SJSA1 (cell line): ENCODE measurements at places on chromosomes 7 and 10. TPM values are rescaled to one million over a fixed set of nuclear protein-coding genes. Genes with fewer than 3 reads are reported as not detected.
A peak's percentile ranks its signal among the peaks of the same experiment; 100 is the strongest.

The ANKRD61 gene
- total RNA-seq: 0.42 TPM in 1 of 2 replicates, not detected in the other

The CNPY1 gene
- total RNA-seq: not detected in 2 replicates

The CCDC172 gene
- total RNA-seq: not detected in 2 replicates

The ZMIZ2 gene
- 6.7 and 6.8 TPM in 2 replicates for total RNA-seq

The AKR1C1 gene
- total RNA-seq: 0.81 and 1.4 TPM in 2 replicates

The IDI2 gene
- total RNA-seq: not detected in 2 replicates

The KLHDC10 gene
- total RNA-seq: 15.9 and 23.0 TPM in 2 replicates

DNA sequence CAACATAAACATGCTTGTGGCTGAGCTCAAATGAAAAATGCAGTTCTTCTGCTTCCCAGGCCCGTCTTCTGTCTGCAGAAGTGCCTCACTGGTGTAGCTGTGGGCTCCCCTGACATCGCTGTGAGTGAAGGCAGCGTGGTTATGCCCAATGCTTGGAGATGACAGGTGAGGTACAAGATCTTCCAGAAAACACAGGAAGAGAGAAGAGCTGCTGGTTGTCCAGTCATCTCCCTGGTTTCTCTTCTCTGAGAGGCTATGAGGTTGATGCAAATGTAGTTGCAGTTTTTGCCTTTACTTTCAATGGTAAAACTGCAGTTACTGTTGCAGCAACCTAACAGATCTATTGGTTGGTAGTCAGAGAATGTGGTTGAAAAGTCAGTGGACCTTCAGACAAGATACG, 223.6 kb downstream of the GATA3 start:
- no peaks in the 10 kb centered on the region for H3K27me3 ChIP-seq
- peaks cover 9% of the 10 kb centered on the region for H3K4me1 ChIP-seq
- H3K4me3 ChIP-seq: no peak overlapping the region
- H3K27ac ChIP-seq: no peak overlapping the region
- H3K36me3 ChIP-seq: no peaks in the 10 kb centered on the region
- DNase-seq: no peak

GRCh38 chr10:114541081-114541796, 116.8 kb downstream of the ABLIM1 start:
- H3K4me3 ChIP-seq: no peak overlapping the region
- no peaks in the 10 kb centered on the region; the same call in 1 of the 2 replicates for H3K36me3 ChIP-seq
- H3K27me3 ChIP-seq: no peaks in the 10 kb centered on the region
- H3K27ac ChIP-seq: no peak overlapping the region

GRCh38 chr7:34135924-34136323, 230.6 kb downstream of the BMPER start:
- H3K4me1 ChIP-seq: no peaks in the 10 kb centered on the region
- no peak for DNase-seq
- no peaks in the 10 kb centered on the region; the same call in 1 of the 2 replicates for H3K27me3 ChIP-seq
- H3K36me3 ChIP-seq: no peaks in the 10 kb centered on the region
- H3K27ac ChIP-seq: no peak overlapping the region

DNA sequence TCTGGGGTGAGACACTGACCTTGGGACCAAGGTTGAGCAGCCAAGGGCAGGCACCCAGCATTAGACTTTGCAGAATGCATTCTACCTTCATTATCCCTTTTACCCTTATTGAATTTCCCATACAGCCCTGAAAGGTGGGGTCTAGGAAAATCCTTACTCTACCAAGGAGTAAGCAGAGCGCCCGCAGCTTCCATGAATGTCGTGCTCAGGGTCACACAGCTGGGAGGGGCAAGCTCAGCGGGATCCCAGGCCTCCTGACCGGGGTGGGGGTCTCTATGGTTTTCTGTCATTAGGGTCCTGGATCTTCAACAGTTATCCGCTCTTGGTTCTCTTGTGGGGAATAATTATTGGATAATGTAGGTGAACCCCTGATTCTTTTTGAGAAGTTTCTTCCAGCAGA, 30.7 kb upstream of the BTBD16 start:
- no peak overlapping the region for H3K4me3 ChIP-seq
- peaks cover 2% of the 10 kb centered on the region for H3K36me3 ChIP-seq
- H3K27me3 ChIP-seq: no peaks in the 10 kb centered on the region
- no peaks in the 10 kb centered on the region for H3K4me1 ChIP-seq
- no peak overlapping the region for H3K27ac ChIP-seq

DNA sequence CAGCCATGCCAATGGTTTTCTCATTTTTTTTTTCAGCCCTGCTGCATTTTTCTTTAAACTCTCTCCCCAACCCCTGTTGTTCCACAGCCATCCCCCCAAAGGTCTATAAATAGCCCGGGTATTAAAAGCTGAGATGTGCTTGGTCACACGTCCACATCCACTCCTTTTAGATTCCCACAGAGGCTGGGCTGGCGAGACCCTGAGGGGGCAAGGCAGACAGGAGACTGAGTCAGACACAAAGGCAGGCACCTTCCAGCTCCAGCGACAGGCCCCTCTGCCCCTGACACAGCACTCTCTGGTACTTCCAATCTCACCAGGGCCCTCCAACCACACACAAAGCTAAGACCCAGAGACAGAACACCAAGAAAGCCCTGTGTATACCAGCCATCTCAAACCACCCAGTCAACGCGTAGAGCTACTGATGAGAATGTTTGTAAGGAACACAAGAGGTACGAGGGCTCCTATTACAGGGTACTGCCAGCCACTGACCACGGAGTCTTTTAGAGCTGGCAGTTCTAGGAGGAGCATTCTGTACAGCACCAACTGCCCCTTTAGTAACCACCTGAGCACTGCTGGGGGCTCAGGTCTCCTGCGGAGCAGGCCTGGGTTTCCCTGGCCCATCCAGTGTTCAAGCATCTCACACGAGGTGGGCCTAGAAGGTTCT, 64.2 kb upstream of the DDC start:
- H3K4me1 ChIP-seq: no peaks in the 10 kb centered on the region
- H3K27ac ChIP-seq: no peak overlapping the region
- DNase-seq: no peak
- H3K4me3 ChIP-seq: no peak overlapping the region
- no peaks in the 10 kb centered on the region for H3K36me3 ChIP-seq

DNA sequence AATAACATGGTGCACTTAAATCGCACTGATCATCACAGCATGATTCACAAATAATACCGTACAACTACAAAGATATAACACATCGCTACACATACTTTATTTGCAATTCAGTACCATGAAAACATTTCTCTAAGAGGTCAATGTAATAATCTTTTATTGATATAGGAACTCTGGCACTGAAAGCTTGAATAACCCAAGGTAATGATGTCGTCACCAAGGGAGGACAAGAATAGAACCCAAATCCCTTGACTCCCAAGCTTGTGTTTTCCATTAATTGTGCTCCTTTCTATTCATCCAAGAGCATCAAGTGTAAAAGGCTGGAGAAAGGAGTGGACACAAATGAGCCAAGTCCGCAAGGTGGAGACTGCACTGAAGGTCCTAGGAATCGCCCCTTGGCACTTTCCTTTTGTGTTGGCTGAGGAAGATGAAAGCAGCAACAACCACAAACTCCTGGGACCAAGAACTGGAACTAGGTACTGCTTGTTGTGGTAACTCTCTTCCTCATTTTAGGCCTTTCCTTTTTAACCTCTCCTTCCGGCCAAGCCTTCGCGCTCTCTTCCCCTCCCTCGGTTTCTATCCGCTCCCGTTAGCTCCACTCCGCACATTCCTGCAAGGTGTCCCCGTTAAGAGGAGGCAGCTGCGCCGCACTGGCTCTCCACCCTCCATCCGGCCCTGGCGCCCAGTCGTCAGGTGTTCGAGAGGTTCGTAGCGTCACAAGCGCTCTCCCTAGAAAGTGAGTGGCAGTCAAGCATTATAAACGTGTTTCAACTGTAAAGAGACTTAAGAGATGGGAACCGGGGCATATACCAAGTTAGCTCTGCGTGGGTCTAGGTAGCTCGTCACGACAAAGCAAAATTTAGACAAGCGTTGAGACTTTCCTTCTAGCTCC, 1.0 kb upstream of the CBLL1 start:
- peak overlapping the region; percentile 94 for H3K27ac ChIP-seq
- H3K4me1 ChIP-seq: peaks cover 35% of the 10 kb centered on the region
- H3K36me3 ChIP-seq: peaks cover 9% of the 10 kb centered on the region
- H3K27me3 ChIP-seq: no peaks in the 10 kb centered on the region
- peak overlapping the region; percentile 77 for H3K4me3 ChIP-seq

GRCh38 chr10:101769541-101770180, 6.3 kb downstream of the FGF8 start:
- DNase-seq: no peak
- no peaks in the 10 kb centered on the region for H3K4me1 ChIP-seq
- no peak overlapping the region for H3K4me3 ChIP-seq
- H3K36me3 ChIP-seq: no peaks in the 10 kb centered on the region
- H3K27me3 ChIP-seq: peaks cover 33% of the 10 kb centered on the region

GRCh38 chr10:128567551-128567950, 441.3 kb upstream of the MKI67 start:
- no peak overlapping the region for H3K27ac ChIP-seq
- H3K4me1 ChIP-seq: no peaks in the 10 kb centered on the region

DNA sequence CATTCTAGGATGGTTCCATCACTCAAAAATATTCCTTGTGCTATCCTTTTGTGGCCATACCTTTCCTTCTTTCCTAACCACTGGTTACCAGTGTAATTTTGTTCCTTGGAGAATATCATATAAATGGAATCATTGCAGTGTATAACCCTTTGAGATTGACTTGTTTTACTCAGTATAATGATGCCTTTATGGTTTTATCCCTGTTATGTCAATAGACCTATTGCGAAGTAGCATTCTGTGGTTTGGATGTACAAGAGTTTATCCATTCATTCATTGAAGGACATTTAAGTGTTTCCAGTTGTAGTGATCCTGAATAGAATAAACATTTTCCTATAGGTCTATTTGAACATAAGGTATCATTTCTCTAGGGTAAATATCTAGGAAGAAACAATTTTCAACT, 54.2 kb downstream of the RBM33 start:
- H3K36me3 ChIP-seq: peaks cover 40% of the 10 kb centered on the region
- H3K4me1 ChIP-seq: peaks cover 6% of the 10 kb centered on the region
- H3K27ac ChIP-seq: no peak overlapping the region
- H3K4me3 ChIP-seq: no peak overlapping the region

GRCh38 chr10:51950996-51951555, 251.7 kb upstream of the CSTF2T start:
- H3K36me3 ChIP-seq: no peaks in the 10 kb centered on the region
- no peaks in the 10 kb centered on the region for H3K4me1 ChIP-seq
- DNase-seq: no peak
- no peak overlapping the region for H3K4me3 ChIP-seq

- H3K4me3 ChIP-seq: no peak overlapping the region
- H3K36me3 ChIP-seq: no peaks in the 10 kb centered on the region
- no peaks in the 10 kb centered on the region for H3K27me3 ChIP-seq
- H3K4me1 ChIP-seq: no peaks in the 10 kb centered on the region; the same call in 1 of the 2 replicates
Observed at GRCh38 chr7:46089281-46089680, 168.2 kb upstream of the IGFBP3 start.

- DNase-seq: no peak
- no peaks in the 10 kb centered on the region for H3K4me1 ChIP-seq
- H3K4me3 ChIP-seq: no peak overlapping the region
- no peaks in the 10 kb centered on the region for H3K36me3 ChIP-seq
Observed at GRCh38 chr10:132133449-132134240, 53.1 kb upstream of the DPYSL4 start.

DNA sequence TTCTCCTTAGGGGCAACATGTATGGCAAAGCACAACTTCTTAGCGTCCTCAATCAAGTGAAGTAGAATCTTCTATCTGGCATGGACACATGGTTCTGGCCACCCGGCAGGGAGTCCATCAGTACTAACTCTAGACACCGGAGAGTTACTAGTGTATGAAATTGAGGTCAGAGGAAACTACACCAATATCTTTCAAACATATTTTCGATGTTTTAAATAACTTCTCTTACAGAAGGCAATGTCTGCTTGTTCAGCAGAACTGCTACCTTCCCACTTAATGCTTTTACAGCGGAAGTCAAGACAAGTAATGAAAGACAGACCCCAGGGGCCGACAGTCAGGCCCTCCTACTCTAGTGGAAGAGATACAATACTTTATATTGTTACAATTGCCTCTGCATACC, 89.9 kb downstream of the RNF216 start:
- H3K4me3 ChIP-seq: no peak overlapping the region
- peaks cover 14% of the 10 kb centered on the region; the same call in 1 of the 2 replicates for H3K36me3 ChIP-seq
- H3K27ac ChIP-seq: peak overlapping the region; percentile 98

GRCh38 chr7:46930366-46930765, 651.5 kb downstream of the TNS3 start:
- peak; percentile 80 for DNase-seq
- H3K4me1 ChIP-seq: peaks cover 40% of the 10 kb centered on the region
- H3K36me3 ChIP-seq: no peaks in the 10 kb centered on the region
- H3K27ac ChIP-seq: no peak overlapping the region

DNA sequence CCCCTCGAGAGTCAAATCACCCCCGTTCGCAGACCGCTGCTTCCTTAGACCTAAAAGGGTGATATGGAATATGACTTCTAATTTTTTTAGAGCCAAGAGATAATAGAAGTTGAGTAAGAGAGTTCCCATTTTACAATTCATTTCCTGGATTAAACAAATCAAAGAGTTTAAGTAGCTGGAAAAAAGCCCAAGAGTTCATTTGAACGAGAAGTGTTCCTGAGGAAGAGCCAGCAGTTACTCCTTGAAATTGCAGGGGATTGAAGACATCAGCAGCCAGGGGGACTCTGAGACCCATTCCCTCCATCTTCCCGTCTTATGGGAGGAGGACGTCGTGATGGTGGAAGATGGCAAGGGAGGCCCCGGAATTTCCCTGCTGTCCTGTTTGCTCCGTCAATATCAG, 277.0 kb downstream of the WDR11 start:
- no peak overlapping the region for H3K27ac ChIP-seq
- H3K4me3 ChIP-seq: no peak overlapping the region

- H3K27me3 ChIP-seq: no peaks in the 10 kb centered on the region
- peak; percentile 68 for DNase-seq
- no peaks in the 10 kb centered on the region for H3K36me3 ChIP-seq
- H3K4me1 ChIP-seq: peaks cover 18% of the 10 kb centered on the region
- H3K27ac ChIP-seq: peak overlapping the region; percentile 62
Observed at GRCh38 chr7:144019457-144019856, 19.3 kb downstream of the OR6B1 start.

DNA sequence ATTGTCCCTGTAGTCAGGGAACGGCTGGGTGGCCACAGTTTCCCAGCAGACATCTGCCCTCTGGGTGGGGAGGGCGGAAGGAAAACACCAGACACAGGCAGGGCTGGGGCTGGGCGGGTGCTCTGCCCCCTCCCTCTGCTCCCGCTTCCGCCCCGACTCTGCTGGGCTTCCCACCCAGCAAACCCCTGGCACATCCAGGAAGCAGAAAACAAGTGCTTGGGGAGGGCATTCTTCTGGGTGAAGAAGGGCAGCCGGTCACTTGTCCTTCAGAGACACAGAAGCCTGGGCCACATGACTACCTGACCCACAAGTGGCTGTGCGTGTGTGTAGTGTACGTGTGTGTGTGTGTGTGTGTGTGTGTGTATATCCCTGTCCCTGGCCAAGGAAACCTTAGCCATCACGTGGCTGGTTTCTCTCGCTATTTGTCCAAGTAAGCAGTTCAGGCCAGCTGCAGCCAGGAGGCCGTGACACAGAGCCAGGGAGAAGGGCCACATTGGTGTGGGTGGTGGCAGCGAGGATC, 77.9 kb downstream of the ZMIZ1 start:
- DNase-seq: peak; percentile 85
- peak overlapping the region; percentile 85 for H3K27ac ChIP-seq
- H3K36me3 ChIP-seq: peaks cover 51% of the 10 kb centered on the region
- no peaks in the 10 kb centered on the region for H3K27me3 ChIP-seq
